AG08395 (cell line): ENCODE measurements at places on chromosomes 1 and 21.
A peak's percentile ranks its signal among the peaks of the same experiment; 100 is the strongest.

DNA sequence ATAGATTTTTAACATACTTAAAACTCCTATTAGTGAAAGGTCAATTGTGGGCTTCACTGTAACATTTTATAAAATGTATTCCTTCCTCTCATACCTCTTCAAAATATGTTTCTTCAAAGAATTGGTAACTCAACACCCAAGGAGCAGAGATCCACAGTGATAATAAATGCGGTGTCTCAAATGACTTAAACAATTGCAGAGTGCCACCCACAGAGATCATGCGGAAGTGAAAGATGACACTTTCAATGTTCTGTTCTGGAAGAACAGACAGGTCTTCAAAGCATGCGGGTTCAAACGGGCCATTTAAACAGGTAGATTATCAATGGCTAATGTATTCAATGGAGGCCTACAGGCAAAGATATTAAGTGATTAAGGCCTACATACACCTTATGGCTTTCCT is 157.0 kb upstream of the GREM2 start:
- DNase-seq = no peak

DNA sequence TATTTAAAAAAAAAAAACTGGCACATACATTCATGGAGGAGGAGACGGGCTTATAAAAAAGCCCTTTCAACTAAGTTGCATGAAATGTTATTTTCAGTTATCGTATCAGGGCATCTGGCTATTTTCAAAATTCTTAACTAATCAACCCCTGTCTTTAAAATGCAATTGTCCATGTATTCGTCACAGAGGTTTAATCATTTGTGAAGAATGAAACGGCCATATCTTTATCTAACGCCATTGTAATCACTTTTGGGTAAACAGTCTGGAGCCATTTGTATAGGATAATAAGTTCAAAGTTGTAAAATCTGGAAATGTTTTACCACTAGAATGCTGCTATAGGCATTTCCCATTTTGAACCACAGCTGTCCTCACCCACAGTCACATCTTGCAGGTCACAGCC is 30.4 kb downstream of the SLC30A10 start:
- no peak for DNase-seq

GRCh38 chr1:219801156-219801820 is 127.1 kb downstream of the SLC30A10 start:
- DNase-seq = no peak

DNA sequence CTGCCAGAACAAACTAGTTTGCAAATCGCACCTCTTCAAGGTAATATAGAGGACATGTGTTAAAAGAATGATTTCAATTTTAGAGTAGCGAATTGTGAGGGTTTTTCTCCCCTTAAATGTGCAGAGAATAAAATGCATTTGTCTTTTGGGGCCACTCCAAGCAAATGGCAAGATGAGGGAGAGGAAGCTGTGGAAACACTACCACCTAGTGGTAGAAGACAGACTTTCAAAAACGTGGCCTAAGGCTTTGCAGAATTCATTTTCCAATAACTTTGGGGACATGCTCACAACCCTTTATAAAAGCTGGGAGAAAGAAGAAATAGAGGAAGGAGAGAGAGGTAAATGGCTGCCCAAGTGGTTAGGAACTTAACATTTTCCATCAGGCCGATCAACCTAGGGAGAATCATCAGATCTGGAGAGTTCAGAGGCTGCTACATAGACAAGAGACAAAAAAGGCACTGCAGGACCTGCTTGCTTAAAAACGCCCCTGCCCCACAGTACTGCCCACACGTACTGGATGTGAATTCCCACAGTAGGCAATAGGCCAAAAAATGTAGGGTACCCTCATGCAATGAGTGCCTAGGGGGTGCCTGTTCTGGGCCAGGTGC is 15.7 kb upstream of the RCAN1 start:
- DNase-seq = peak; percentile 77

- no peak for DNase-seq
Observed at GRCh38 chr21:33208534-33208933, 21.2 kb upstream of the IFNAR2 start.

DNA sequence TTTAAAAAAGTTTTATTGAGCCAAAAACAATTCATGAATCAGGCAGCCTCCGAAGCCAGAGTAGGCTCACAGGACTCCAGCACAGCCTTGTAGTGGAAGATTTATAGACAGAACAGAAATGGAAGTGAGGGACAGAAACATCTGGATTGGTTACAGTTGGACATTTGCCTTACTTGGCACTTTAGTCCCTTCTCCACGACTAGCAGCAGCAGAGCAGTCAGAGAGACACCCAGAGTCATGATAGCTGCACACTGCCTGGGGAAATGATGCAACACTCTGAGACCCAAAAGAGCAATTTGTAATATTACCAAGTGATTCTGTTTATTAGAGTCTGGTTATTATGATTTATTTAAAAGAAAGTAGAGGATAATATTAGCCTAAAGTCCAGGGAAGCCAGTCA is 72.2 kb upstream of the KRTAP11-1 start:
- no peak for DNase-seq

- DNase-seq = no peak
Observed at GRCh38 chr1:50285994-50286393, 137.2 kb downstream of the DMRTA2 start.

DNA sequence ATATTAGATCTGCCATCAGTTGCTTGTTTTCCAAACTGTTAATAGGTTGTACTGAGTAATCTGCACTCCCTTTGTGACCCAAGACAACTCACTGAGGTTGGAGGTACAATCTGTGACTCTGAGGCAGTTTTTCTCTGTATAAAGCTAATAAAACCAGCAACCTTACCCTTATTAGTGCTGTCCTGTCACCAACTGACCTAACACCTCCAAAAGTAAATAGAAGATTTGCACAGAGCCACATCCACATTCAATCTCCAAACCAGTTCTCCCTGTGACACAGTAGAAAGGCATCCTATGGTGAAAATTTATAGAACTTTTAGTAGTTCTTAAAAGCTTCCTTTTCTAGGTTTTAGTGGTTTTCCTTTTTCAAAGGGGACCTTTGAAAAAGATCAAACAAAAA is 140.4 kb upstream of the ADGRL2 start:
- peak; percentile 10 for DNase-seq

GRCh38 chr1:11188381-11188780 is 774 bp upstream of the ANGPTL7 start:
- peak; percentile 28 for DNase-seq

GRCh38 chr1:174988986-174989385 is 10.8 kb upstream of the CACYBP start:
- no peak for DNase-seq

DNA sequence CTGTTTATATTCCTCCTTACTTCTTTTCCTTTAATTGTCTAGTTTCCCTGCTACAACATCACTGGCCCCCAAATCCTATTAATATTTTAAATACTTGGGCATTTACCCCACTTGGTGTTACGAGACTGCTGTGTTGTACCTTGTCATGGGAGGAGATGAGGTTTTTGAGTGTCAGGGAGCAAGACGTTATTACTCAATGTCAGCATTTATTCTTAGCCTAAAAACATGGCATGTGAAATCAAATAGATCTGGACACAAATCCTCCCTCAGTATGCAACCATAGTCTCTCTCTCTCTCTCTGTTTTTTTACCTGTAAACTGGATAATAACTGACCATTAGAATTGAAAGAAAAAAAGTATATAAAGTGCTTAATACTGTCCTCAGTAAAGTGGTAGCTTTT is 4.6 kb downstream of the LRRC8B start:
- no peak for DNase-seq

GRCh38 chr1:171427852-171428471 is 57.4 kb upstream of the PRRC2C start:
- DNase-seq = no peak

DNA sequence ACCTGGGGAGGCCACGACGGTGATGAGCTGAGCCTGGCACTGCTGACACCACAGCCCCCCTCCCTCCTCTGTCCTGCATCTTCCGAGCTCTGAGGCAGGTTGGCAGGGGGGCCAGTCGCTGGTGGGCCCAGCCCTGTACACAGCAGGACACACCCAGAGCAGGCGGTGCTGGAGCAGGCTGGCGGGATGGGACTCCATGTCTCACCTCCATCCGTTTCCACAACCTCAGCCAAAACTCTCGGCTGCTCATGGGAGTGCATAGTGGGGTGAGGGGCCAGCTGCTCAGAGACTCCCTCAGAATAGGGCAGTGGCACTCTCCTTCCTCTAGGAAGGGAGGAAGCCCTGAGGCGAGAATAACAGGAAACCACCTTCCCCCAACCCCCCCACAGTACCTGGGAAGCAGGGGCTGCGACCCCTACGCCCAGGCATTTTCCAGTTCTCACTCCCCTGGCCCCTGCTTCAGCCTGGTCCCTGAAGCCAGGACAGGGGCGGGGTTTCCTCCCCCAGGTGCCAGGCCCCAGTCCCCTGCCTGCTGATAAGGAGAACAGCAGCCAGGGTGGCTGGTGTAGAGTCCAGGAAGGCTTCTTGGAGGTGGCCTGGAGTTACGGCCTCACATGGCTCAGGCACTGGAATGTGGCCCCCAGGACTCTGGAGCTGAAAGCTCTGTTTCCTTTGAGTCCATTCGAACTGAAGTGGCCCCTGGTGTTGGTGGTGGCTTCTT is 3.2 kb upstream of the IBA57 start:
- peak; percentile 5 for DNase-seq

GRCh38 chr1:66996018-66996682 is 57.8 kb downstream of the SLC35D1 start:
- DNase-seq = peak; percentile 64

- no peak for DNase-seq
Observed at GRCh38 chr1:192880231-192880630, 71.4 kb downstream of the RGS2 start.

GRCh38 chr1:2228694-2229036 is 546 bp downstream of the SKI start:
- no peak for DNase-seq

DNA sequence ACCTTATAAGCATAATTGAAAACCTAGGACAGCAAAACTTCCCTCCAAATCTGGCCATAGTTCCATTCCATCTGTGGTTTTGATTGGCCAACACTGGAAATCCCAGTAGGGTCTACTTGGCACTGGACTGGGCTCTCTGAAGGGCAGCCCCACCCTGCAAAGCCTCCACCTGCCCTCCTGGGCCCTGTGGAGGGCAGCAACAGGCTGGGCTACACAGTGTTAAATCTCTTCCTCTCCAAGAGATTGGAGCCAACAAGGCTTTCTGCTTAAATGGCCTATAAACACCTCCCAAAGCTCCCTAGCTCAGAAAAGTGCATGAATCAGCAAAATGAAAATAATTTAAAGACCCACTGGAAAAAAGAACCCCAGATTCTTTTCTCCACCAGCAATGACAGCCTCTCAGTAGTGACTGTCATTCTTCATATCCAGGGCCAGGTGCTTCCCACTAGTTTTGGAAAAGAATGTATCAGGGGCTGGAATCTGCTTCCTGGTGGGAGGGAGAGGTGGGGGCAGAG is 58.5 kb downstream of the BEND5 start:
- DNase-seq = no peak

GRCh38 chr1:207429963-207430362 is 24.2 kb upstream of the CR2 start:
- no peak for DNase-seq

DNA sequence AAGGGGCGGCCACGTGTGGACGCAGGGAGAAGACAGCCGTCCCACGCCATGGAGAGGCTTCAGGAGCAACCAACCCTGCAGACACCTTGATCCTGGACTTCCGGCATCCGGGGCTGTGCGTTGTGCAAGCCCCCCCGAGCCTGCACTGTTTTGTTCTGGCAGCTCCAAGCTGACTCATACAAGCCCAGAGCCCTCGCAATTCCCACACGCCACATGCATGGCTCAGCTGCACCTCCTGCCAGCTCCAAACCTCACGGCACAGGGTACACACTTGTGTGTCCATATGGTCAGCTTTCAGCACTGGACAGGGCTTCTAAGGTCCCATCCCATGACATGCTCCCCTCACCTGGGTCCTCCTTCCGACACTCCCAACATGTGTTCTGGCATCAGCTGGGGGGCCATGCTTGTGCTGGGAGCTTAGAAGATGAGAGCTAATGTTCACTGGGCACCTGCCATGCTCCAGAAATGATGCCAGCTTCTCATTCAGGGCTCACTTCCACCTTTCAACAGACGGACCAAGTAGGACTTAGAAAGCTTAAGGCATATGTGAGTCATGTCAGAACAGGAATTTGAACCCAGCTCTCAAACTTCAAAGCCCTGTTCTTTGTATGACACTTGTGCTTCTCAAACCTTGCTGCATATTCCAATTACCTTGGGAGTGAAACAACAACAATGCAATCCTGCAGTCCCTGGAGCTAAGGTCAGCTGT is 137.3 kb downstream of the PGBD5 start:
- DNase-seq = no peak

GRCh38 chr1:208644401-208645160 is 400.4 kb upstream of the PLXNA2 start:
- no peak for DNase-seq
